IPS DF 6.9 (cell line): ENCODE measurements at places on chromosomes 3 and 15.

DNA sequence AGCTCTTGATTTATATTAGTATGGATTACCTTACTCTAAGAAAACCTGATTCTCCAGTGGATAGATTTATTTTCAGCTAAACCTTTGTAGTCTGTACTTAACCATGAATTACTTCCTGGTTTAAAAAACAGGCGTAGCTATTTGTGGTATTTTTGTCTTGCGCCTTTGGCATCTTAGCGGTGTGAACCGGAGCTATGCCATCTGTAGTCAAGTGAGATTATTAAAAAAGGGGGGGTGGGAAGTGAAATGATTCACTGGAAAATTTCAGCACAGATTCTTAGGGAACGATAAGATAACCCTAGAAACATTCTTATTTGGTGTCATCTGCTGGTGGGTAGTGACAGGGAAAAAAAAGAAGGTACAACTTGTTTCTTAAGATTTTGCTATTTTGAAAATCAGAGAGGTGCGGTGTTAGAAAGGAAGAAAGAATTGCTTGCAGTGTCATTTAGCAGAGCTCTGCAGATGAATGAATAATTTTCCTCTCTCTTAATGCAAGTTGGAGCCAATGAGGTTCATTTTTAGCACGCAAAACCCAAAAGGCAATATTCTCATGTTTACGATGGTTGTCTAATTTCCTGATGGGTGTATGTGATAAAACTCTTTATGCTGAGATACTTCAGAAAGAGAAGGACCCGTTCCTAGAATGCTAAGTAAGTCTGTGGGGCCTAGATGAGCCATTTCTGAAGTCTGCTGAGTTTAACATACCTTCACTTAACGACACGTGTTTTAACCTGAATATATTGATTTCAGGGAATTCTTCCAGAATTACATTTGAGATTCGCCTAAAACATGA is 44.0 kb downstream of the PSMD6 start:
- DNase-seq, result no peak

GRCh38 chr3:179948740-179949139 is 88.0 kb downstream of the PEX5L start:
- DNase-seq, result no peak

DNA sequence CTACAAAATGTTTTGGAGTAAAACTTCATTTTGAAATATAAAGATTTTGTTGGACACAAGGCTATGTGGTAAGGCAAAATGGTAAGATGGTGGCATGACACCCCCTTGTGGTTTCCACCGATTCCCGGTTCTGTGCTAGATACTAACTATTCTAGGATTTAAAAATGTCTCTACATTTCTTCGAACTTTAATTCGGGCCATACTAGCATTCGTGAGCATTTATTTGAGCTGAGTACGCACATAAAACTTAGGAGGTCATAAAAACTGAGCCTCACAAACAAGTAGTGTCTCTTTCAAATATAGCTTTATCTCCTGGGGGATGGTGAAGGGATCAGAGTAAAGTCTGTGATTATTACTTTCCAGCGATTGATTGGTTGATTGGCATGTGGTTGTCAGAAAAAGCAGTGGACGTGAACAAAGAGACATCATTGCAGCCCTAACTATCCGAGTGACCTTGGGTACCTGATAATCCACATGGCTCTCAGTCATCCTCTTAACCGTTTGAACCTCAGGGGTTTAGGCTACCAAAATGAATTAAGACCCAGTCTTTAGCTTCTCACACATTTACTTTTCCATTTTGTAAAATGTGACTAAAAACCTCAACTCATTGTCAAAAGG is 1.1 kb upstream of the ZNF639 start:
- DNase-seq, result peak; percentile 16

DNA sequence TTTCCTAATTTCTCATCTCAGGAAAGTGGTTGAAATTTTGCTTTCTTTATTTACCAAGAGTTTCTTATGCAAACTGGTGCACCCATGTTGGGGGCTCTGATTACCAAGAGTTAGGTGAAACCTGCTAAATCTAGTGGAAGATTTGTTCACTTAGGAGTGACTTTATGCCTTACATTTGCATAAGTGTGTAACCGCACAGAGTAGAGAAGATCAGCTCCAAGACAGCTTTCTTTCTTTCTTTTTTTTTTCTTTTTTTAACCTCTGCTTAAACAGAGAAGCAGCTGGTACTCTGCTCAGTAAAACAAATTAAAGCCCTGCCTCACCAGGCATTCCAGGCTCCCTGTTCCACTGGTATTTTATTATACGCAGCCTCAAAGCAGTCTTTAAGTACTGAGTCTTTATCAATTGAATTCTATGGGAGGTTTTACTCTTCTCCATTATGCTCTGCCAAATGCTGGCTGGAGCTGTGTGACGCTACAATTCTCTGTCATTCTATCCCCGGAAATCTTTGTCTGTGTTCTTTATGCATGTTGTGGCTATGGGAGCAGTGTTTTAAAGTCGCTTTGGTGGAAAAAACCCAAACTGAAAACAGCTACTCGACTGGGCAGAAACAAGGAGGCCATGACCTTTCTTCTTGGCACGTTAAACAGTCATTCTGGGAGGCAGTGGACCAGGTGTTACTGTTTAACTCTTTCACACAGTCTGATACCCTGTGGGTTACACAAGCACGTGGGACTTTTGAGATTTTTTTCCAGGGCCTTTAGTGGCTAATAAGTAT is 55.2 kb upstream of the GBE1 start:
- DNase-seq, result no peak
